Activated naive CD4-positive, alpha-beta T cell treated with Interleukin-2 at 50 U/mL for 16 hours (primary cell): ENCODE measurements at places on chromosomes 13 and 19.

DNA sequence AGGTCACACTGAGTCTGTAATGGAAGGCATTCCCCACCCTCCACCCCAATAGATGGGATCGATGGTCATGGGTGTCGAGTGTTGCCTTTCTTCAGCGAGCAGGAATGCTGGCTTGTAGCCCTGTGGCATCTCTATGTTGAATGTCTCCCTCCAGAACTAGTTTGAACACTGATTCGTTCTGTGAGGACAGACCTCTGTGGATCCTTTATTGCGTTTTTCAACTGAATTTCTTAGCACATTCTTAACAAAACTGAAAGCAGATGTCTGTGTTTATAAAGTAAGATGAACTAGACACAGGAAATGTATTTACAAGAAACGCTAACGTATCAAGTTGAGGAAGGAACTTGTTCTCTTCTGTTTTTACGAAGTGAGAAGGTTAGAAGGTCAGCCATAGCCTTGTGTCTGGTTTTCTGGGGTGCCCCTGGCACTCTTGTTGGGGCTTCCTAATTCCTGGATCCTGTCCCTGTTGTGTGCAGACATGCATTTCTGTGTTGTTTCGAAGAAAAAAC is 36.8 kb upstream of the TM9SF2 start:
- no peak for DNase-seq

GRCh38 chr19:30023330-30023729 is 81.3 kb downstream of the URI1 start:
- no peak for DNase-seq

DNA sequence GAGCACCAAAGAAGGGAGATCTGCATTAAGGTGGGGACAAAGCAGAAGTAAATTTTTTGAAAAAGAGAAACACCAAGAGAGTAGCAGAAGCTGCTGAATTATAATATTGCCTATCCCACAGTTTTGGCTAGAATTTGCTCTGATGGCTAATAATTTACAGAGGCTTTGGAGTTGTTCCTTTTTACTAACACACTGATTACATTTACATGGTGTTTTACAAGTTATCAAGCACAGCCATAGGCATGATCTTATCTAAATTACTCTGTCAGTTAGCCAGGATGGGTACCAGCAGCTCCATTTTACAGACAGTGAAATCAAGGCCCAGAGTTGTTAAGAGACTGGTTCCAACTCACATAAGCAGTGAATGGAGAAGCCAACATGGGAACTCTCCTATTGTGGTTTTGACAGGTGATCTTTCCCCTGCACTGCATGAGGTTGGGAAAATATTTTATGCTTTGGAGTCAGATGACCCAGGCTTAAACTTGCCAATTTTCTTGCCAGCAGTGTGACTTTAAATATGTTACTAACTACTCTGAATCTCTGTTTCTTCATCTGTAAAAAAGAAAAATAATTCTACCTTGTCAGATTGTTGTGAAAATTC is 33.5 kb upstream of the ESD start:
- no peak for DNase-seq

DNA sequence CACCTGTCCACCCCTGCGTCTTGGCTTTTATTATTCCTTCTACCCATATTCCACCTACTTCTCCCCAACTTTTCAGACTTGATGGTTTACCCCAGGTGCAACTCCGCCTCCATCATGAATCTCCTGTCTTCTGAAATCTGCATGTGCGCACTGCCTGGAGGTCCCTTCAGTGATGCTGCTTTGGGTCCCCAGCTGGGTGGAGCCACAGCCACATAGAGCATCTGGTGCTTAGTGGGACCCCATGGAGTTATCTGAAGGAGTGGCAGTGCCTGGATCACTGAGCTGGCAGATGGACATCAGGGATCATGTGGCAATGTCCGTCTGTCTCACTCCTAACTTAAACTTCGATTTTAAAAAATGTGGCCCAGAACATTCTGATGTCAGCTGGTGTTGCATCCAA is 13.5 kb downstream of the ZNF536 start:
- no peak for DNase-seq

DNA sequence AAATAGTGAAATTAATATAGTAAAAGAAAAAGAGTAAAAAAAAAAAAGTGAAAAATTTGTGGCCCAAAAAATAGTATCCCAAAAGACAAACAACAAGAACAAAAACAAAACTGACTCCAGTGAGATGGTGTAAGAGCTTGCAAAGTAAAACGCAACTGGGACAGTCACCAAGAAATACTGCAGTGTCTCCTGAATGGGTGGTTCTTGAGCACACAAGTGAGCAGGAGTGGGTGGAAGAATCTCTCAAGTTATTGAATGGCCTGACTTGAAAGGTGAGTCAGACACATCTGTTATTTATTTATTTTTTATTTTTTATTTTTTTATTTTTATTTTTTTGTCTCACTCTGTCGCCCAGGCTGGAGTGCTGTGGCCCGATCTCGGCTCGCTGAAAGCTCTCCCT is 1.9 kb downstream of the ZNF493 start:
- DNase-seq: no peak
